ENCODE measurements at places on chromosomes 5 and 9.

- DNase-seq, result no peak
These were observed 46.1 kb upstream of the PCA3 start for GRCh38 chr9:76718166-76718565.

- no peak for DNase-seq
These were observed 737.6 kb upstream of the NUDT12 start for GRCh38 chr5:104299998-104300706.

- DNase-seq, result no peak
These were observed 70.6 kb downstream of the DPYSL3 start for GRCh38 chr5:147439254-147439653.

- no peak for DNase-seq
These were observed 172.7 kb upstream of the KLF9 start for GRCh38 chr9:70587201-70587600.

DNA sequence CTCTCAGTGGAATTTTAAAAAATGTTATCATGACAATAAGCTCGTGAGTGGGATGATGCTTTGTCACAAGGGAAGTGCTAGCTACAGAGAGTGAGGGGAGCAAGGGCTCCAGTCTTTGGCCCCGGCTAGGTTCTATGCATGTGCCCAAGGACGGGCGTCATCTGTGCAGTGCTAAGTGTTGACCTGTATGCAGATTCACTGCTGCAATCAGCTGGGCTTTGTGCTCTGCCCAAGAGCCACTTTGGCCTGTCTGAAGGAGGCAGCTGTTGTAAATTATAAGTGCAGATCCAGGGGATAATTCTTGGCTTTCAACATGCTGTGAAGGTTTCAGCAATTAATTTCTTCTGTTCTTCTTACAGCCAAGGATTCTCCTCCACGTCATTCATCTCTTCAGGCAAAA lies 268.6 kb downstream of the PSAT1 start:
- DNase-seq, result no peak

DNA sequence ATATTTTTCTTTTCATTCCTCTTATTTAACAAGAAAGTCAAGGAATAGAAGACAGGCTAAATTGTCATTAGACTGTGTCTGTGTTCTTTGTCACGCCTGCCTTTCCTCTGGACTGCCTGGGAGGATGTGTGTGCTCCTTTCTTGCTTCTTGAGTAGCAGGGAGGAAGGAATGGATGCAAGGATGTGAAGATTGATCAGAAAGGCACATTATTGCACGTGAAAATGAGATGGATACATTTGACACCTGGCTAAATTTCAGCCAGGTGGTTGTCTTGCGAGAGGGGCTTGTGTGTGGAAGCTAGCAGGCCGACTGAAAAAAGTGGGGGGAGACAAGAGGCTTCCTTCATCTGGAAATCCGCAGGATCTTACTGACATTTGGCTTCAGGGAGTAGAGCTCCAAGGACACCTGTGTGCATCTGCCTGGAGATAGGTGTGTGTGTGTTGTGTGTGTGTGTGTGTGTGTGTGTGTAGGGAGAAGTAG lies 200.1 kb downstream of the MEF2C start:
- no peak for DNase-seq
